CMK (cell line): ENCODE measurements at places on chromosomes 2 and 18.

GRCh38 chr2:18487106-18487913 is 73.1 kb downstream of the RDH14 start:
- no peak for DNase-seq

- DNase-seq: no peak
Measured at GRCh38 chr2:60033325-60033724, 520.1 kb downstream of the BCL11A start.

GRCh38 chr2:235939471-235939870 is 228.7 kb downstream of the GBX2 start:
- no peak for DNase-seq

DNA sequence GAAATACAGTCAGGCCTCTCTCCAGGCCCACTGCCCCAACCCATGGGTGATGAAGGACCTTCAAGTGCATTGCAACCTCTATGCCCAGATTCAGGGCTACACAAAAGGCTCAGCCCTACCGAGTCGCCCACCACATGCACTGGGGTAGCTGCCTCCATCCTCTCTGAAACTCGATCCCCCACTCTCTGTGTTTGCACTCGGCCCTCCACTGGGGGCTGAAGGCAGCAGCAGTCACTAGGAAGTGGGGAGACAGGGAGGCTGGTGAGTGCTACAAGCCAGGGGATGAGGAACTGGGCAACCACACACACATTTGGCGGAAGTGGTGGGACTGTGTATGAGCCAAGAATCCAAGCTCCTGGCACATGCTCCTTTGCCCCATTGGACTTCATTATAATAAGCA is 94.6 kb downstream of the CERS6 start:
- DNase-seq: no peak

GRCh38 chr2:111999809-112000208 is 55.3 kb upstream of the TMEM87B start:
- DNase-seq: no peak
